ENCODE measurements at places on chromosomes 11 and 22.

DNA sequence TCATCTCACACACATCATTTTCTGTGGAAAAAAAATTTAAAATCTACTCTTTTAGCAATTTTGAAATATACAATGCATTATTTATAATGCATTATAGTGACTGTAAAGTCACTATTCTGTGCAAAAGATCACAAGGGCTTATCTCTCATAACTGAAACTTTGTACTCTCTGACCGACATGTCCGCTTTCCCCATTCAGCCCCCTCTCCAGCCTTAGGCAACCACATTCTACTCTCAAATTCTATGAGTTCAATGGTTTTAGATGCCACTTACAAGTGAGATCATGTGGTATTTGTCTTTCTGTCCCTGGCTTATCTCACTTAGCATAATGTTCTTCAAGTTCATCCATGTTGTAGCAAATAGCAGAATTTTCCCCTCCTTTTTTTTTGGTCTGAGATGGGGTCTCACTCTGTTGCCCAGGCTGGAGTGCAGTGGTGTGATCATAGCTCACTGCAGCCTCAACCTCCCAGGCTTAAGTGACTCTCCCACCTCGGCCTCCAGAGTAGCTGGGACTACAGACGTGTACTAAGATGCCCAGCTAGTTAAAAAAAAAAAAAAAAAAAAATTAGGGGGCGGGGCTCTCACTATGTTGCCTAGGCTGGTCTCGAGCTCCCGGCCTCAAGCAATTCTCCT, 44.5 kb downstream of the SYN3 start:
- DNase-seq = no peak

DNA sequence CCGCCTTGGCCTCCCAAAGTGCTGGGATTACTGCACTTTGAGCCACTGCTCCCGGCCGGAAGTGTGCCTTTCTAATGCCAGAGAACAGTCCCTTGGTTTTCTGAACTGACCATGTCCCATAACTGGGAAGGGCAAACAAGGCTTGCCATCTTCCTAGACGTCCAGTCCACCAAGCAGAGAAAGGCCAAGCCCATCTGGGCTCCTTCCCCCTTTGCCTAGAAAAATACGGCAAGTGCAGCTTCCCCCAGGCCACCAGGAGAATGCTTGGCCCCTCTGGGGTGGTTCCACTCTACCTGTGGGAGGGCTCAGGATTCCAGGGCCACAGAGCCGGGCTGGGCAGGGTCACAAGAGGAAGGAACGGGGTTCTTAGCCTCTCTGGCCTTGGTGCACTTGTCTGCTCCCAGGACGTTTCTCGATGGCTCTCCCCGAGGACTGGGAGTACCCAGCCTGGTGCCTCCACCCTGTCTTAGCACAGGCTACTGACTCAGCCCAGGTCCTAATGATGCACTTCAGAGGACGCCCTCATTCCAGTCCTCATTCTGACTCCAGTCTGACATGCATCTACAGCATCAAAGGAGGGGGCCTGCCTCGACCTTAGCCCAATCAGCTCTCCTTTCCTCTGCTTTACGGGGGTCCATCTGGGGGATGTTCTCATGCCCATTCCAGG, 1.2 kb downstream of the USP2 start:
- DNase-seq = no peak

DNA sequence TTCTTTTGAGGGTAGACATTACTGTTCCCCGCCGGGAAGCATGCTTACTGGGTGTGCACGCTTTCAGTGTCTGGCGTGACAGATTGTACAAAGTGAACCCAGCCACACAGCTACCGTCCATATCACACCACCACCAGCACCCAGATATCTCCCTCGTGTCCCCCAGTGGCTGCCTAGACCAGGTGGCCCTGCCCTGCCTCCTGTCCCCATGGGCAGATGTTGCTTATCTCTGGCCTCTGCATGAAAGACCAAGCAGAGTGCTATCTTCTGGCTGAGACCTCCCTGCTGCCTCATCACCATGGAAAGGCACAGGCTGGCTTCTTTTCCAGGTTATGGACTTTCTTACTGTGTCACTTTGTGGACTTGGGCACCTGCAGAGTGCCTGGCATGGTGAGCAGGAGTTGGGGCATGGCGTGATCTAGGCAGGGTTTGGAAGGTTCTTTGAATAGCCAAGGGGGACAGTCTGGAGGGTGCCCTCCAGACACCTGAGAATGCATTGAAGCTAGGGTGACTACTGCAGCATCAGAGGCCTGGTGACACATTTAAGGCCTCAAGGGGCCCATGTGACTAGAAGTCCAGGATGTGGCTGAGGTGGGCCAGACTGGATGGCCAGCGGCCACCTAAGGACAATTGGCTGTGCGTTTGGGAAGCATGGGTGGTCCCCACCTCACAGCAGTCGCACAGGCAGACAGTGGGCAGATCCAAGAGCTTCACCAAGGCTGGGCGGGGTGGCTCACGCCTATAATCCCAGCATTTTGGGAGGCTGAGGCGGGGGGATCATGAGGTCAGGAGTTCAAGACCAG, 4.7 kb downstream of the TANGO2 start:
- DNase-seq = no peak

DNA sequence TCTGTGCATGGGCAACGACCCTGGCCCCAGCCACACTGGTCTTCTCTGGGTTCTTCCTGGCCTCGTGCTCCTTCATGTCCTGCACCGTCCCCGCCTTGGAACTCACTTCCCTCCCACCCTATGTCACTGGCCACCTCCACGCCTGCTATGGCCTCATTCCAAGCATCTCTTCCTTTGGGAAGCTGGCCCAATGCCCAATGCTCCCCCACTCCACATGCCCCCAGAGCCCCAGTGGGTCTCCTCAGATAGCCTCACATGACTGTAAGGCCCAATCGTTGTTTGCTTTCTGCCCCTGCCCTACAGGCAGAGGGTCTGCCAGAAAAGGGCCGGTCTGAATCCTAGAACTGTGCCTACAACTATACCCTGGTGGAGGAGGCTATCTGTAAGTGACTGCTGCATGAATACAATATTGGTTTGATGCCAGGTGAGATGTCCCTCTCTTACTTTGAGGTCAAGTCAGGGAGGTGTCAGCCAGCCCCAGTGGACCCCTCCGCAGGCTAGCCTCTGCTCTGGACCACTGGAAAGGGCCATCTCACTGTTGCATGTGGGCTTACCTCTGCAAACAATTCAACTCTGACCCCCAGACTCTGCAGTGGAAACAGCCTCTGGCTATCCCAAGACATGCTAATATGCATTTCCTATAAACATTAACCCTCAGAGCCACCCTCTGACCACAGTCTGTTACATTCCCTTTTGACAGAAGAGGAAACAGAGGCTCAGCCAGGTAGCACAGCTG, 2.1 kb upstream of the GNAZ start:
- no peak for DNase-seq

GRCh38 chr11:12270215-12270797, 107.1 kb upstream of the PARVA start:
- DNase-seq = no peak

GRCh38 chr11:74699615-74700396, 31.4 kb downstream of the CHRDL2 start:
- DNase-seq = no peak

DNA sequence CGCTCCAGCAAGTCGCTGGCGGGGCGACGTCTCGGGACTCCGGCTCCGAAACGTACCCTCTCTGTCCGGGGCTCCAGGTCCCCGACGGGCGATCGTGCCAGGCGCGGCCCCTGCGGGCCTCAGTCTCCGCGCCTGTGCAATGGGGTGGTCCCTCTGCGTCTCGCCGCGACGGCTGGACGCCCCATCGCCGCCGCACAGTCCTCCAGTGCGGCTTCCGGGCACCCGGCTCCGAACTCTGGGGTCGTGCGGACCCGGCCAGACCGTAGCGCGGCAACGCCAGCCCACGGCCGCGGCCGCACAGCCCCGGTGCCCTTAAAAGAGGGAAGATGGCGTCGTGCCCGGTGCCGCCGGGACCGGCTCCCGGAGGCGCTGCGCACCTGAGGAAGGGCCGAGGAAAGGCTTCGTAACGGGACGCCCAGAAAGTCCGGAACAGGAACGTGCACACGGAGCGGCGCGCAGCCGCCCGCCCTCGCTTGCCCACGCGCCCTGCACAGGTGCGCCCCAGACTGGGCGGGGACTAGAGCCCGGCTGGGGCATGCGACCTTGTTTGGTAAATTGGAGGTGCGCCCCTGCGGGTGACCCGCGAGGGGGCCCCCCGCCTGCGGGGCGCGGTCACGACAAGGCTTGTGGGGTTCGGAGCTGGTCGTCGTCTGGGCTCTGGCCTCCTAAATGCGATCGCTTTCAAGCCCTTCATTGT, 525 bp downstream of the BIK start:
- peak; percentile 8 for DNase-seq

DNA sequence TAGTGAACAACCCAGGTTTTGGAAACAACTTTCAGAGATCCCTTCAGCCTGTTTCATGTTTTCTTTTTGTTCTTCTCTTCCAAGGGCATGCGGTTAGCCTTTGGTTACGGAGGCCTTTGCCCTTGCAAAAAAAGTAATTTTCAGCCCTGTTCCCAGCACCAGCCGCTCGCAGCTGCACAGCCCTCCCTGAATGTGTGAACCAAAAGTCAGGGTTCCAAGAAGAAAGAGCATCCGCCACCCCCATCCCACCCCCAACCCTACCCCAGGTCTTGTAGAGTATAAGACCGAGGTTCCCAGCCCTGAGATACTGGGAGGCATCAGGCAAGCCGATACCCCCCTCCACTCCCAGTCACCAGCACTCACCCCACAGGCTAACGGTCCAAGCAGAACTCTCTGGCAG, 56.4 kb downstream of the IGLL1 start:
- no peak for DNase-seq

DNA sequence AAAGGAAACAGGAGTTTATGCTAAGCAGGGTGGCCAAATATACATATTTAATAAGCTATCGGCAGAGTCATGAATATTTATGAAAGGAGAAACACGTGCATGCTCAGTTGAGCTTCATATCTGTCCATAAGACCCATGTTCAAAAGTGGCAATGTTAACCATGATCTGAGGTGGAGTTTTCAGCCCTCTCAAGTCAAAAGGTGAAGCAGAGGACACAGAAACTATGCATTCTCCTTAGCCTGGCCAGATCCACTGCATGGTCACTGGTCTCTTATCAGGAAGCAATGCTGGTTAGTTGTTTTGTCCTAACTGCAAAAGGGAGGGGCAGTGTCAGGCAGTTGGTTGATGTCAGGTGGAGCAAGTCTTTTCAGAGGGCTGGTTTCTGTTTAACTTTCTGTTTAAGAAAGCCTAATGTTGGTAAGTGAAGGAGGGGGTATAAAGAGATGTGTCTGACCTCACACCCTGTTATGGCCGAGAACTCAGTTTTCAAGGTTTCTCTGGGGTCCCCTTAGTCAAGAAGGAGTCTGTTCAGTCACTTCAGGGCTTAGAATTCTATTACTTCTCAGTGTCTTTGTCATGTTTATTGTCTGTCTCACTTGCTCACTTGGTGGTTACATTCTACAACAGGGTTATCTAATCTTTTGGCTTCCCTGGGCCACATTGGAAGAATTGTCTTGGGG, 5.5 kb upstream of the SELENOH start:
- no peak for DNase-seq

- no peak for DNase-seq
Measured at GRCh38 chr11:6298605-6299004, 21.7 kb downstream of the CAVIN3 start.
